ENCODE measurements at places on chromosomes 1 and 21.

DNA sequence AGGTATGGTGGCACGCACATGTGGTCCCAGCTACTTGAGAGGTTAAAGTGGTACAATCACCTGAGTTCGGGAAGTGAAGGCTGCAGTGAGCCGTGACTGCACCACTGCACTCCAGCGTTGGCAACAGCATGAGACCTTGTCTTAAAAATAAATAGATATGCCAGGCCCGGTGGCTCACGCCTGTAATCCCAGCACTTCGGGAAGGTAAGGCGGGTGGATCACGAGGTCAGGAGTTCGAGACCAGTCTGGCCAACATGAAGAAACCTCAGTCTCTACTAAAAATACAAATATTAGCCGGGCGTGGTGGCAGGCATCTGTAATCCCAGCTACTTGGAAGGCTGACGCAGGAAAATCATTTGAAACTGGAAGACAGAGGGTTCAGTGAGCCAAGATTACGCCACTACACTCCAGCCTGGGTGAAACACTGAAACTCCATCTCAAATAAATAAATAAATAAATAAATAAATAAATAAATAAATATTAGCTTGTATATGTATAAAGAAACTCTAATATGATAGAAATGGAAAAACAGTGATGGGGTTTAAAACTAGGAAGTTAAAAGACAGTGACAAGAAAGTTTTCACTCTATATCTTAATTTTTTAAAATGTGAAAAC is 18.8 kb downstream of the GATAD2B start:
- no peak overlapping the region for H3K4me3 ChIP-seq
- peaks cover 15% of the 10 kb centered on the region for H3K4me1 ChIP-seq
- H3K36me3 ChIP-seq = peaks cover 4% of the 10 kb centered on the region
- peak overlapping the region; percentile 20 for H3K27ac ChIP-seq

DNA sequence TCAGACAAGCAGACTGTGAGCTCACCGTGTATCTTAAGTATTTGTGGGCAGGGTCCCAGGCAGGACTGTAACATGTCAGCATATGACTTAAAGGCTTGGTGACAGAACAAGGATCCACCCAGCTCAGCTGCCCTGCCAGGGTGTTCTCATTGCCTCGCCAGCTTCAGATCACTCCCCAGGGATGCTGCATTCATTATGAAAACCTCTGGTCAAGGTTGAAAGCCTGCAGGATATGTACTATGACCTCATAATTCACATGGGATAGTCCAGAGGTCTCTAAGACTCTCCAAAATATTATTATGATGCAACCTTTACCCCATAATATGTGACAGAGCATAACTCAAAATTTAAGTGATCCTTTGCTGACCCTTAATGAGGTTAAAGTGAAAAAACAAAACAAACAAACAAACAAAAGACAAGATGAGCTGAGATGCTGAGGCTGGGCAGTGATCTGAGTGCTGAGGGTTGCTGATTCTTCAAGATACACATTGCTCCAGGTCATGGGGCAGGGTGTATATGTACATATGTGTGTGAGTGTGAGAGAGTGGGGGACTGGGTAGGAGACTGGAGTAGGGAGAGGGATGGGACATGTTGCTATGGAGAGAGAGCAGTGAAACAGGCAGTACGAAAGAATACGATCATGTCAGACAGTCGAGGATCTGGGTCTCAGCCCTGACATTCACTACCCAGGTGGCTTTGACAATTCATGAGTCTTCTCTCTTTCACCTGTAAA is 98.8 kb upstream of the DUSP10 start:
- no peak overlapping the region for H3K27ac ChIP-seq
- H3K27me3 ChIP-seq = no peaks in the 10 kb centered on the region
- H3K4me1 ChIP-seq = peaks cover 10% of the 10 kb centered on the region
- no peaks in the 10 kb centered on the region for H3K36me3 ChIP-seq

- H3K27me3 ChIP-seq = no peaks in the 10 kb centered on the region
- H3K36me3 ChIP-seq = no peaks in the 10 kb centered on the region
- no peak overlapping the region for H3K4me3 ChIP-seq
Observed at GRCh38 chr1:161139766-161140165, 7.3 kb upstream of the DEDD start.

DNA sequence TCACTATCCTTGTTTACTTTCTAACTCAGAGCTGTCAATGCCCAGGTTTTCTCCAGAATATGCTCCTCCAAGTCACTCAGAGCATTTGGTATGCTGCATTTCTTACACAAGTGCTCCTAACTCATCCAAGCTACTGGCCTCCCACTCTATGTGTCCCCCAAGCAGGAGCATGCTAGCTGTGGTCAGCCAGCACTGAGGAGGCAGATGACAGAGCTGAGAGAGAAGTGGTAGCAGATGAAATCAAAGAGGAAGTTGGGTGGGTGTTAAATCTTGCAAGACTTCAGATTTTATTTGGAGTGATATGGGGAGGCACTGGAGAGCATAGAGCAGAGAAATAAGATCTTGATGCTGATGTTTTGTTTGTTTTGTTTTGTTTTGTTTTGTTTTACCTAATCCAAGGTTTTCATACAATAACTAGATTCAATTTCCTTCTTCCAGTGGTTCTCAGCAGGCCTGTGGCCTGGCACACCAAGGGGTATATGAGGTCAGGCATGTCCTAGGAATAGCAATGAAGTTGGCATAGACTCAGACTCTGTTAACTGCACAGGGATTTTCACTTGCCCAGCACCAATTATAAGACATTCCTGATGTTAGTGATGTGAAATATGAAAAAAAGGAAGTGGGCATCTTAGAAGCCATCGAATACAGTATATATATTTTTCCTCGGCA is 3.1 kb upstream of the PGBD5 start:
- DNase-seq = no peak
- no peaks in the 10 kb centered on the region for H3K27me3 ChIP-seq
- no peak overlapping the region for H3K4me3 ChIP-seq
- H3K4me1 ChIP-seq = no peaks in the 10 kb centered on the region

DNA sequence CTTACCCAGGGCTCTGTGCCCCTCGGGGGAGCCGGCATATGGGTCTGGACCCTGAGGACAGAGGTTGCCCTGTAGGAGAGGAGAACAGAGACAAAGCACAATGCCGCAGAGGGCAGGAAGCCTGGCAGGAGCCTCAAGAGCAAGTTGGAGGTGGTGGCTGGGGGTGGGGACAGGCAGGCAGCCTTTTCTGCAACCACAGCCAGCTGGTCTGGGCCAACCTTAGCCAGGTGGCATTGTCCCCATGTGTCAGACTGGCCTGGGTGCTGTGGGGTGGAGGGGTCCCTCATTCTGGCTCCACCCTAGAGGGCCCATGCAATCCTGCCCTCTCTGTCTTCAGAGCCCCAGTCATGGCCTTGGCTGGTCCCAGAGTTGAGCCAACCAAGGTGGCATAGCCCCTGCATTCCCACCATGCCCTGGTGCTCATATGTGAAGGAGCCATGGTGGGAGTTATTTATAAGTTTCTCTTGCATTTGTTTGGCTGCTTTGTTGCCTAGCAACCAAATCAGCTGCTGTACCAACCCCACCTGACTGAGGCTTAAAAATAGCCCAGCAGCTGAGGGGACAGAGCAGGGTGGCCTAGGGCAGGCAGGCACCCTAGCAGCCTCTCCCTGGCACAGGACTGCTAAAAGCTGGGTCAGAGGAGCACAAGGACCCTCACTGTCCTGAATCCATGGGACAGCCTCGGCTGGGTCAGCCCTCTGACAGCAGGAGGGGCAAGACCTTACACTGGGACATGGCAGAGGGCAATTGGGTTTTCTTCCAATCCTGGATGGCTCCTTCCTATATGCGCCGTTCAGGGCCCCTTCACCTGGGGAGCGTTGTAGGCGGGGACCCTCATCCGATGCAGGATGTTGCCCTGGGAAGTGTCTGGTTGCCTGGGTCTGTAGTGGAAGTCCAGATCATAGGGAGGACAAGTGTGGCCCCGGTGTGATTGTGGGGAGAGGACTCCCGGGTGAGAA is 19.5 kb downstream of the MAP7D1 start:
- H3K27me3 ChIP-seq = no peaks in the 10 kb centered on the region
- H3K4me1 ChIP-seq = peaks cover 85% of the 10 kb centered on the region
- H3K27ac ChIP-seq = peak overlapping the region; percentile 88
- peaks cover 96% of the 10 kb centered on the region for H3K36me3 ChIP-seq
- peak overlapping the region; percentile 4 for H3K4me3 ChIP-seq
- DNase-seq = no peak

- no peaks in the 10 kb centered on the region for H3K4me1 ChIP-seq
- no peaks in the 10 kb centered on the region for H3K36me3 ChIP-seq
- H3K4me3 ChIP-seq = no peak overlapping the region
- no peaks in the 10 kb centered on the region for H3K27me3 ChIP-seq
- DNase-seq = no peak
- H3K27ac ChIP-seq = no peak overlapping the region
Observed at GRCh38 chr1:115115521-115116161, 26.3 kb upstream of the TSPAN2 start.

DNA sequence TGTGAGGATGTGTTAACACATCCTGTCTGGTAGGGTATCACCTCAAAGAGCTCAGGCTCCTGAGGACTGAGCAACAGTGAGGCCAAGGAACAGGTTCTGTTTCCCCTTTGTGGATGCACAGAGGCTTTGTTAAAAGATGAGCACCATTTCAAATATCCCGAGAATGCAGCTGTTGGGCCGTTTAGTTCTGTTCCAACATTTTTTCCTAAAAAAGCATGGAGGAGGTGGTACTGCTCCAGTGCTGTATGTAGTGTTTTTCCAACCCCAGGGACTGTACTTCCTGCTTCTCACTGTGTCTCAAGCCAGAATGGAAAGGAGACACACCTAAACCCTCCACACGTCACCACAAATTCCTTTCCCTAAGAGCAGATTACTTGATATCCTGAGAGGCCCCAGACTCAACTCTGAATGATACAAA is 53.8 kb upstream of the BCL10 start:
- H3K36me3 ChIP-seq = no peaks in the 10 kb centered on the region
- H3K27ac ChIP-seq = peak overlapping the region; percentile 61
- H3K4me3 ChIP-seq = no peak overlapping the region

- H3K27me3 ChIP-seq = no peaks in the 10 kb centered on the region
- H3K4me1 ChIP-seq = peaks cover 40% of the 10 kb centered on the region
- DNase-seq = no peak
- H3K27ac ChIP-seq = peak overlapping the region; percentile 72
- H3K4me3 ChIP-seq = no peak overlapping the region
Observed at GRCh38 chr1:8120693-8121260, 94.7 kb upstream of the ERRFI1 start.

DNA sequence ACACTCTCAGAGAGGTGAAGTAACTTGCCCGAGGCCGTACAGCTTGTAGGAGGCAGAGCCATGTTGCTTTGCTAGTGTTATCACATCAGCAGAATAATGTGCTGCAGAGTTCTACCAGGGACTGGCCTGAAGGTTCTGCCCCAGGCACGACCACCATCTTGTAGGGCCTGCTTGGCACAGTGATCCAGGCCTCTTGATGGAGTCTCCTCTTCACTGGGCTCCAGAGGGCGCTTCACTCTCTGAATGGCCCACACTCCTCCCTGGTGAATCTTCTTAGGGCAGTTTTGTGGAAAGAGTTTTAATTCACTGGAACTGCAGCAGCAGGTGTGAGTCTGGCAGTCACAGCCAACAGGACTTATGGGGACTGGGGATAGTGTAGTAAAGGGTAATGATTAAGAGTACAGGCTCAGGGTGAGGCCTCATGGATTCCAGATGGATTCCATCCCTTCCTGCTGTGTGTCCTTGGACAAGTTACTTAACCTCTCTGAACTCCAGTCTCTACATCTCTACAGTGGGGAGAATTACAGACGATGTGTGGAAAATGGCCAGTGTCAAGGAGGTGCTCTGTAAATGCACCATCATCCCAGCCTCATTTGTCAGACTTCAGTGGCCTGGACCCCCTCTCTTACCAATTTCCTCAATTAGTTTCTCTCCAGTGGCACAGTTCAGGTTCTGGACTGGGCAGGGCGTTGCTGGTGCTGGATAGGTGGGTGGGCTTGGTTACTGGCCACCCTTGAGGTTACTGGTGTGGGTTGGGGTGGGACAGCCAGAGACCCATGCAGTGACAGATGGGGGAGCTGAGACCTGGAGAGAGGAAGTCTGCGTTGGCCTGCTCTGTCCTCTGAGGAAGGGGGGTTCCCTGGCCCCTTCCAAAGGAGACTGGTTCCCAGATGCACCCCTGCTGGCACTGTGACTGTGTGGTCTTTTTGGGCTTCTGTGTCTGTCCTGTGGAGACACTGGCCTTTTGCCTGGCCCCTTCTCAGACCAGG is 45.9 kb upstream of the CSF3R start:
- DNase-seq = no peak
- H3K36me3 ChIP-seq = no peaks in the 10 kb centered on the region
- no peak overlapping the region for H3K27ac ChIP-seq
- no peaks in the 10 kb centered on the region for H3K27me3 ChIP-seq
- no peaks in the 10 kb centered on the region for H3K4me1 ChIP-seq
- H3K4me3 ChIP-seq = no peak overlapping the region

- H3K4me3 ChIP-seq = no peak overlapping the region
- H3K4me1 ChIP-seq = peaks cover 12% of the 10 kb centered on the region
- H3K27me3 ChIP-seq = no peaks in the 10 kb centered on the region
- no peak for DNase-seq
- no peaks in the 10 kb centered on the region for H3K36me3 ChIP-seq
- no peak overlapping the region for H3K27ac ChIP-seq
Observed at GRCh38 chr1:180343921-180344769, 114.1 kb downstream of the LHX4 start.

- H3K27me3 ChIP-seq = no peaks in the 10 kb centered on the region
- peak overlapping the region; percentile 67 for H3K27ac ChIP-seq
- no peaks in the 10 kb centered on the region for H3K36me3 ChIP-seq
Observed at GRCh38 chr21:46153247-46154154, 1.9 kb downstream of the FTCD start.

DNA sequence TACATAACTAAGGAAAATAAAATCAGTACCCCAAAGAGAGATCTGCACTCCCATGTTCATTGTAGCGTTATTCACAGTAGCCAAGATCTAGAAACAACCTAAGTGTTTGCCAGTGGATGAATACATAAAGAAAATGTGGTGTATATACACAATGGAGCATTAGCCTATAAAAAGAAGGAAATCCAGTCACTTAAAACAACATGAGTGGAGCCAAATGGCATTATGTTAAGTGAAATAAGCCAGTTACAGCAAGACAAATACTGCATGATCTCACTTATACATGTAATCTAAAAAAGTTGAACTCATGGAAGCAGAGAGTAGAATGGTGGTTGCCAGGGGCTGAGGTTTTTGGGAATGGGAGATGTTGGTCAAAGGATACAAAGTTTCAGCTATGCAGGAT is 508.3 kb upstream of the B3GALT2 start:
- H3K36me3 ChIP-seq = no peaks in the 10 kb centered on the region
- no peak overlapping the region for H3K4me3 ChIP-seq
- no peak overlapping the region for H3K27ac ChIP-seq
- no peaks in the 10 kb centered on the region for H3K4me1 ChIP-seq
- DNase-seq = no peak

DNA sequence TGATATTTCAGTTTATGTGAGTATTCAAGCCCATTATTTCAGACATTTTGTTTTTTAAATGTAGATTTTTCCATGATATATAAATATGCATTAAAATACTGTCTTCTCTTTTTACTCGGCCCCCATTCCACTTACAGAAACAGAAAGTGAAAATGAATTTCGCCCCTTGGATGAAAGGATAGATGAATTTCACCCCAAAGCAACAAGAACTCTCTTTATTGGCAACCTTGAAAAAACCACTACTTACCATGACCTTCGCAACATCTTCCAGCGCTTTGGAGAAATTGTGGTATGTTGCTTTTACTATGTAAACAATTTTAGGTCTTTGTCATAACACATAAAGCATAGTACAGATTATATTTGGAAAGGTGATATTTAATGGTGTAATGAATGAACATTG is 59.9 kb downstream of the ZBTB17 start:
- no peak for DNase-seq
- no peak overlapping the region for H3K4me3 ChIP-seq
- no peak overlapping the region for H3K27ac ChIP-seq
- H3K36me3 ChIP-seq = peaks cover 52% of the 10 kb centered on the region

All from right atrium auricular region (tissue), 2 donors.